ENCODE measurements at places on chromosomes 7 and 10.

- DNase-seq, result no peak
These were observed 1621.6 kb downstream of the REEP3 start for GRCh38 chr10:65142641-65143435.

GRCh38 chr10:73467206-73467605 is 28.6 kb downstream of the PPP3CB start:
- no peak for DNase-seq

GRCh38 chr7:44172352-44172751 is 16.9 kb downstream of the GCK start:
- DNase-seq, result no peak

DNA sequence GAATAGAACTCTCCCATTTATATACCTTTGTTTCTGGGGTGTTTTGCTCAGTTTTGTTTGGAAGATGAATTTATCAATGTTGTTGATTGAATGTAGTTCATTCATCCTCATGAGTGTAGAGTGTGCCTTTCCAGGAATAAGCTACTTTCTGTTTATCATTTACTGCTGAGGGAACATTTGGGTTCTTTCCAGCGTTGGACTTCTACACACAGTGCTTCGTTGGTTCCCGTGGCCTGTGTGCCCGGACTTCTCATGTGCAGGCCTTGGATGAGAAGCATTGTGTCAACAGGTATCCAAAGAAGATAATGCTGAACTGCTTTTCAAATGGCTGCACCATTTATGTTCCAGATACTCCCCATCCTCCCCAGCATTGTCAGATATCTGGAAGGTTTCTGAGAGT is 107.6 kb upstream of the TNS3 start:
- DNase-seq, result no peak

GRCh38 chr10:77793831-77794230 is 132.7 kb downstream of the DLG5 start:
- no peak for DNase-seq

- no peak for DNase-seq
These were observed 125.6 kb upstream of the TBX20 start for GRCh38 chr7:35379481-35379880.
